DMS53 (cell line): ENCODE measurements at places on chromosomes 11 and 22.

GRCh38 chr11:94781837-94782236, 13.7 kb downstream of the AMOTL1 start:
- no peak for DNase-seq

GRCh38 chr11:99676292-99676691, 655.5 kb downstream of the CNTN5 start:
- no peak for DNase-seq

GRCh38 chr11:68340784-68341556, 28.6 kb downstream of the LRP5 start:
- DNase-seq, result peak; percentile 79

GRCh38 chr11:17972987-17973386, 39.9 kb downstream of the SERGEF start:
- DNase-seq, result peak; percentile 45

- peak; percentile 36 for DNase-seq
These were observed 40.8 kb upstream of the TLCD5 start for GRCh38 chr11:120284272-120284671.
